ENCODE measurements at places on chromosomes 4 and X.

- DNase-seq, result no peak
Measured at GRCh38 chrX:40247848-40248622, 150.3 kb upstream of the BCOR start.

- no peak for DNase-seq
Measured at GRCh38 chrX:19630228-19630627, 114.9 kb upstream of the MAP3K15 start.

DNA sequence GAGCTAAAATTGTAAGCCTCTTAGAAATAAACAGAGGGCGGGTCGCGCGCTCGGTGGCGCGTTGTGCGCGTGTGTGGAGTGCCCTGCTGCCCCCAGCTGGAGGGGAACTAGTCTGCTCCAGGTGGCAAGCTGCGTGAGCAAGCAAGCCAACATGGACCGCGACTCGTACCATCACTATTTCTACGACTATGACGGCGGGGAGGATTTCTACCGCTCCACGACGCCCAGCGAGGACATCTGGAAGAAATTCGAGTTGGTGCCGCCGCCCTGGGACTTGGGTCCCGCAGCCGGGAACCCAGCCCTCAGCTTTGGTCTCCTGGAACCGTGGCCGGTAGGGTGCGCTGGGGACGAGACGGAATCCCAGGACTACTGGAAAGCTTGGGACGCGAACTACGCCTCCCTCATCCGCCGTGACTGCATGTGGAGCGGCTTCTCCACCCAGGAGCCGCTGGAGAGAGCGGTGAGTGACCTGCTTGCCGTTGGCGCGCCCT lies 66.1 kb downstream of the DNAAF6 start:
- peak; percentile 2 for DNase-seq

DNA sequence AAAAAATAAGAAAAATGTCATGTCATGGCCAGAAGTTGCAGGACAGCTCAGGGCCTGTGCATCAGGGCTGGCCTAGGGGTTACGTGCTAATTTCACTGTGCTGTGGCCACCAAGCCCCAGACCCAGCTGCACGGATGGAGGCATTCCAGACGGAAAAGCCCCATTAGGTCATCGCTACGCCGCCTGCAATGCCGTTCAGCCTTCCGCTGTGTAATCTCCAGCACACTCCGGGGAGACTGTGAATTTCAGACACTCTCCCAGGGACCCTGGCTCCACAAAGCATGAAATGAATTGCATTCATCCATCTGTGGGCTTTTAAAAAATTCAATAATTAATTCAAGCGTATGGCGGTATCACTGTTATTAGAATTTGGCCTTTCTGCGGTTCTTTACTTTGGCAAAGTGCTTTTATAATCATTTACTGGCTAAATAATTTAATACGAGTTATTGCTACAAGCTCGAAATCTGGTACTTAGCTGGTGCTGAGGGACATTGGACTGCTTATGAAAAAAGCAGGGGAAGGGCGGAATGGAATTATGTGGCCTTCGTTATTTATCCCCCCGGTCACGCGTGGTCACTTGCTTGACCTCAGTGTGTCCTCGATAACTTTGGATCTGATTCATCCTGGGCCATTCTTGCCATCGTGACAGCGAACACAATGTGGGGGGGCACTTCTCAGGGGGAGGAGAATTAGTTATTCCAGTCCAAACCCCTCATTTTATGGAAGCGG lies 9.0 kb upstream of the NSG1 start:
- no peak for DNase-seq

- DNase-seq, result no peak
Measured at GRCh38 chrX:18886005-18886343, 97.9 kb downstream of the PHKA2 start.

GRCh38 chr4:16993956-16994840 lies 95.8 kb upstream of the LDB2 start:
- no peak for DNase-seq

- DNase-seq, result no peak
Measured at GRCh38 chrX:39226251-39226650, 425.0 kb downstream of the MID1IP1 start.

DNA sequence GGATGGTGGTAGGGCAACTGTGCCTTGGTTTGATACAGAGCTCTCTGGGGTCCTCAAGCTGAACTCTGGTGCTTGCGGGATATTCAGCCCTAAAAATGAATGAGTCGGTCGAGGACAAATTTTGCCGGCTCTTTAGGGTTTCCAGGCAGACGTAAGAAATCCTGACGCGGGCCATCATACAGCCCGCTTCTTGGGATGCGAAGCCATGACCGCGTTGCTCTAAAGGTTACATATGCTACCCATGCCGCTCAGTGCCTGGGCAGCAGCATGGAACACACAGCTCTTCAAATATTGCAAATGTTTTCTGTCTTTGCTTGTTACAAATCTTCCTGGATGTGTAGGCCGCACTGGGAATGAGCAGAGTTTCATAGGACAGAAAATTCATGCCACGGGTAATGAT lies 55.6 kb downstream of the NBDY start:
- DNase-seq, result no peak

DNA sequence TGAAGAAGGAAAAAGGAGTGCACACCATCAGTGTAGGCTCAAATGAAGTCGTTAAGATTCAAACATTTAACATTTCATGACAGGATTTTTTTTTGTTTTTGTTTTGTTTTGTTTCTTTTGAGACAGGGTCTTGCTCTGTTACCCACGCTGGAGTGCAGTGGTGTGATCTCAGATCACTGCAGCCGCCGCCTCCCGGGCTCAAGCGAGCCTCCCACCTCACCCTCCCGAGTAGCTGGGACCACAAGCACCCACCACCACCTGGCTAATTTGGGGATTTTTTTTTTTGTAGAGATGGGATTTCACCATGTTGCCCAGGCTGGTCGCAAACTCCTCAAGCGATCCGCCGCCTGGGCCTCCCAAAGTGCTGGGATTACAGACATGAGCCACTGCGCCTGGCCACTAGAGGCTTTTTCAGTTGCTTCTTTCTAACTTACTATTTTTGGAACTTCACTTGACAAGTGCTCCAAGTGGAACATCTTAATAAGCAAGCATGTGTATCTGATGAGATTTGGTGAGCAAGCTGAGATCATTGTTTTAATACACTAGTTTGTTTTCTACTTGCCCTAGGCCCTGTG lies 78.9 kb upstream of the CNKSR2 start:
- DNase-seq, result no peak

- no peak for DNase-seq
Measured at GRCh38 chrX:45830343-45830742, 629.7 kb upstream of the DIPK2B start.

GRCh38 chrX:149993989-149994388 lies 55.7 kb upstream of the EOLA2 start:
- no peak for DNase-seq

GRCh38 chr4:76909711-76910110 lies 11.8 kb upstream of the SOWAHB start:
- no peak for DNase-seq

DNA sequence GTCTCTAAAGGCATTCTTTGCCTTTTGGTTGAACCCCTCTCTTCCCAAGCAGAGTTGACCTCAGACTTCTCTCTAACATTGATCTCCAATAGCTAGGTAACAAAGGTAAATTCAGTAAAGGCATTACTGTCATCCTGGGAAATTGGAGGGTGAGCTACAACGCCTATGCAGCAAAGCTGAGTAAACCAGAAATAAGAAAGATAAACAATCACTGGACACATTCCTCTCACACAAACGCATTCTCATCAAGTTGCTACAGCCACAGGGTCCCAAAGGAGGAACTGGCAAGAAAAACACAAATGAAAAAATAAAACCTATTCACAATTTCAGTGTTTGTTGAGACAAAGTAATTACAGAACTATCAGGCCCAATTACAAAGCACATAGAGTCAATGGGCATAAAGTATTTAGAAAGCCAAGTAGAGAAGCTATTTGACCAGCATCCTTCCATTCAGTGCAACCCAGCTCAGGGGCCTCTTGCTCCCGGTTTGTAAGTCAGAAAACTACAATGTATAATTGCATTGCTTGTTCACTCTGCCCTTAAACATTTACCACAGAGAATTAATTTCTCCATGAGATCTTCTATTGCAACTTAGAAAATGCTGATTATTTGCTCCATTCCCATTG lies 967.7 kb downstream of the PCDH7 start:
- no peak for DNase-seq

DNA sequence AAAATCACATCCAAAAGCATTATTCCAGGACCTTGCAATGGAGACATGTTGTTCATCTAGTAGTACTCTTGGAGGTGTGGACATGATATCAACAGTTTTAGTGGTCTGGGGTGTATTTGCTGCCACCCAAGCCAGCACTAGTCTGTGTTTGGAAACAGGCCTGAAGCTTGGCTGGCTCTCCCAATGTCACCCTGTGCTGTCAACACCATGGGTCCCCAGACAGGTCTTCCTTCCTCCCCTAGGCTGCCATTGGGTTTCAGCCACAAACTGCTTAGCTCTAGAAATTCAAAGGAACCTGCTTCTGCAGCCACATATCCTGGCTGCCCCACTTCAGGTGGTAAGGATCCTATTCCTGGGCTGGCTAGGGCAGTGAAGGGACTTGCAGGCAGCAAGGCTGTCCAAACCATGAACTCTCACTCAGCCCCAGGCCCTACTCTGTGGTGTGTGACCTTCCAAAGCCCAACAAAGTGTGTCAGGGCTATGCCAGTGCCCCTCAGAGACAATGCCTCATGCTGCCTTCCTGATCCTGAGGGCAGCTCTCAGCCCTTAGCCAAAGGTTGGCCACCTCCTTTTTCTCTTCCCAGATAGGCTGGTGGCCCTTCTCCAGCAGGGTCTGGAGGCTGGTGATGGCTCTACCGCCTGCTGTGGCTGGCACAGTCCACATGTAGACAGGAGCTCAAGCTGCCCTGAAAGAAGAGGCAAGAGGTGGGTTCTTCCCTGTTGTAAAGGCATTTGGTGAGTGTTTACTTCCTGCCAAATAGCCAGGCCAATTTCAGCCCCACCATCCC lies 18.3 kb downstream of the AMER1 start:
- DNase-seq, result no peak

DNA sequence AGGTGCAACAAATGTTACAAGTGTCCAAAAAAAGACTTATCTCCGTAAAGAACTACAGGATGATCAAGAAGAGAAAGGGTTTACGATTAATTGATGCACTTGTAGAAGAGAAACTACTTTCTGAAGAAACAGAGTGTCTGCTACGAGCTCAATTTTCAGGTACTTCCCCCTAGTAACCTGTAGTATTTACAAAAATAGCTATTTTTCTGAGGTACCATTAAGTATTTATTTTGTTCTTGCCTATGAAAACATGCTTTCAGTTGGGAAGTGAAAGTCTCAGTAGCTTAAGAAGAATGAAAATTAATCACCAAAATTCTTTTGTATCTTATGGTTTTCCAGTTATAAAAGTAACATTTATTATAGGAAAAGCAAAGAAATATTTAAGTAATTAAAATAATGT lies 5.9 kb downstream of the THAP9 start:
- DNase-seq, result no peak

DNA sequence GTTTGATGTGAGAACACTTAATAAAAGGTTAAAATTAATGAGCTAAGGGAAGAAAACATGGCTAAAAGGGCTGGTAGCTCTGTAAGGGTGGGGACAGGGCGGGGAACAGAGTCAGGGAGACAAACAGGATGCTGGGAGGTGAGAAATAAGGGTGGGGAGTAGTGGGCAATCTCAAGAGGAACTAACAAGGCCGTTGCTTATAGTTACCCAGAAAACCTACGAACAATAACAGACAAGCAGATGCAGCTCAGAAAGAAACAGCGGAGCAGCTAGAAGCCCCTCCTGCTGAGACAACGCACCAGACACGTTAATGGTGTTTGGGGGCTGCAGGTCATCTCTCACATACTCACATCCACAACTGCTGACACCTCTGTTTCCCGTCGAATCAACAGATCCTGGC lies 9.7 kb upstream of the KLF3 start:
- DNase-seq, result no peak

DNA sequence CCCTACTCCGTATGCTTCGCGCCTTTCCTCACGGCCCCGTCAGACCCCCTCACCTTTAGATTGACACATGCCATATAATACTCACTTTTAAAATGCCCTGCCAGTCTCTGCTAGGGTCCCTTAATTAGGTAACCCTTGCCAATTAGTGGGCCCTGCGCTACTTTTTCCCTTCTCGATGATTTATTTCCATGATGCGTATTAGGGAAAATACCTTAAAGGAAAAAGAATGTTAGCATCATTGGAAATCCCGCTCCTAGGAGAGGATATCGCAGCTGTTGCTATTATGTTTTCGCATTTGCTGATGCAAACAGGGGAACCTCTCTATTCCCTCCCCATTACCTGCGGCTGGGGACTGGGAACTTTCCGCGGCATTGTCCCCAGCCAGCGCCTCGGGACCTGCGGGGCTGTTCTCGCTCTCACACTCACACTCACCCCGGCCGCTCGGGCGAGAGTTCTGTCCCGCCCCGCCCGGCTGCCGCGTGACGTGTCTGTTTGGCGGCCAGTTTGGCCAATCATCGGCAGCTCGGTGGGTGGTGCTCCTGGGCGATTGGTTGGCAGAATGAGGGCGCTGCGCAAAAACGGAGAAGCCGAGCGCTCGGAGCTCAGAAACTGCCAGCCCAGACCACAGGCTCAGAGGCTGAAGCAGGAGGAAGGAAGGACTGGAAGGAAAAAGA lies at the start of gene PCDH10:
Gene PCDH10 (plus strand): TSS at position 605 of the 674 bp plus-strand sequence. CDS start 847 bp downstream, outside the sequence.
- peak; percentile 43 for DNase-seq

DNA sequence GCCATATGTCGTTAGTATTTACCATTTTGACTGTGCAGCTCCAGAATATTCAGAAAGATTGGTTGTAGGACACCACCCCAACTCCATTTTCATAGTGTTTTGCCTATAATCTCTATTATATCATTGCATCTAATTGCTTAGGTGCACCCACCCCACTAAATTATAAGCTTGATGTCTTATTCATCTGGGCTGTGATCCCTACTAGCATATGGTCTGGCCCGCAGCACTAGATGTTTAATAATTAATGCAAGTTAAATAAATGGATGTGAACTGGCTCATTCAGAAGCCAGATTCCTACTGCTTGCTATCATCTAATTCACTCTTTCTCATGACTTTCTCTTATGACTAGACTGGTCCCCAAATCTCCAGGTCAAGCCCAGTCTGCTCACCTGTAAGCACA lies 143.5 kb downstream of the RELL1 start:
- no peak for DNase-seq

DNA sequence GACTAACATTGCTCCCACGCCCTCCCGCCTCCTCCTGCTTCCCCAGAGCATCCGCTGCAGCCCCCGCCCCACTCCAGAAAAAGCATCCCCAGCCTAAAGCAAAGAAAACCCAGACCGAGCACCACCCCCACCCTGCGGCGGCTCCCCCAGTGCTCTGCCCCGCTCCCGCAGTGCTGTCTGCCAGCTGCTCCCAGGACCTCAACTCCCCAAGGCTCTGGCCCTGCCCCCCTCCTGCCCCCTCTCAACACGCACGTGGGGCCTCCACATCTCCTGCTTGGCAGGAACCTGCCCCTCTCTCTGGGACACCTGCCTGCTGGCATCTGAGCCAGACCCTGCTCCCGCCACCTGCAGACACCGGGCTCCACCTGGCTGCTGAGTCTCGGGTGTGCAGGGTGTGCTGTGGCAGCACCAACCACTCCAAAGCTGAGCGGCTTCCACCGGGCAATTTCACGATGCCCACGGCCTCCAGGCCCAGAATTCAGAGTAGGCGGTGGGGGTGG lies 79.4 kb downstream of the FAM53A start:
- DNase-seq, result no peak

- no peak for DNase-seq
Measured at GRCh38 chr4:137572647-137573046, 40.4 kb upstream of the PCDH18 start.

Data from stimulated activated CD4-positive, alpha-beta T cell treated with anti-CD3 and anti-CD28 coated beads, Interleukin-4, amount 100 ng/mL, for 48 hours (primary cell).